A375 (cell line): ENCODE measurements at places on chromosomes 16 and 17. TPM values are rescaled to one million over a fixed set of nuclear protein-coding genes. Genes with fewer than 3 reads are reported as not detected.

KRT12 gene
- 1.6 and 3.4 TPM in 2 replicates for total RNA-seq

KRTAP2-1 gene
- total RNA-seq: not detected in 2 replicates

ABCA6 gene
- 0.79 and 1.6 TPM in 2 replicates for total RNA-seq

ABCA3 gene
- total RNA-seq: 0.40 and 0.60 TPM in 2 replicates

CHD9 gene
- 26.6 and 45.5 TPM in 2 replicates for total RNA-seq

BLMH gene
- 36.0 and 41.4 TPM in 2 replicates for total RNA-seq

NAGLU gene
- 31.4 and 37.1 TPM in 2 replicates for total RNA-seq

USP6 gene
- total RNA-seq: not detected in 2 replicates

KIF18B gene
- 11.8 and 13.6 TPM in 2 replicates for total RNA-seq

RGS11 gene
- 0.04 and 0.08 TPM in 2 replicates for total RNA-seq

PNMT gene
- total RNA-seq: 0.60 and 0.96 TPM in 2 replicates
